ENCODE measurements at places on chromosomes 5 and 9.

GRCh38 chr9:22210262-22210661, 201.2 kb upstream of the CDKN2B start:
- DNase-seq: no peak

- DNase-seq: peak; percentile 15
Measured at GRCh38 chr9:120080849-120081248, 499.1 kb downstream of the CDK5RAP2 start.

GRCh38 chr5:128799945-128800344, 165.3 kb upstream of the SLC27A6 start:
- DNase-seq: no peak

DNA sequence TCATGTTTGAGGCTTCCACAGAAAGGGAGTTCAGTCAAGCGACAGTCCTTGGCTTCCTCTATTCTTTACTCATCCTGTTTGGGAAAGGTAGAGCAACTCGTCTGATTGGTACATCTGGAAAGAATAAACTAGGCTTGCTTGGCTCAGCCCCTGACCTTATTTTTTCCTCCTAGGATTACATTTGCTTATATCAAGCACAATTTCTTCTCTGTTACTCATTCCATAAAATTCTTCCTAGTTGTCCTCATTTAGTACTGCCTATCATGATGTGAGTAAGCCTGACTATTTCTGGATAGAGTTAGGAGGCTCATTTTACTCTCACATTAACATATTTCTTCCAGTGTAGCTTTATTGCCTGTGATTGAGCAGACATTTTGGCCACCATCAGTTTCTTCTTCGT, 10.9 kb upstream of the CARNMT1 start:
- no peak for DNase-seq

GRCh38 chr5:32290922-32291321, 21.8 kb downstream of the MTMR12 start:
- no peak for DNase-seq

DNA sequence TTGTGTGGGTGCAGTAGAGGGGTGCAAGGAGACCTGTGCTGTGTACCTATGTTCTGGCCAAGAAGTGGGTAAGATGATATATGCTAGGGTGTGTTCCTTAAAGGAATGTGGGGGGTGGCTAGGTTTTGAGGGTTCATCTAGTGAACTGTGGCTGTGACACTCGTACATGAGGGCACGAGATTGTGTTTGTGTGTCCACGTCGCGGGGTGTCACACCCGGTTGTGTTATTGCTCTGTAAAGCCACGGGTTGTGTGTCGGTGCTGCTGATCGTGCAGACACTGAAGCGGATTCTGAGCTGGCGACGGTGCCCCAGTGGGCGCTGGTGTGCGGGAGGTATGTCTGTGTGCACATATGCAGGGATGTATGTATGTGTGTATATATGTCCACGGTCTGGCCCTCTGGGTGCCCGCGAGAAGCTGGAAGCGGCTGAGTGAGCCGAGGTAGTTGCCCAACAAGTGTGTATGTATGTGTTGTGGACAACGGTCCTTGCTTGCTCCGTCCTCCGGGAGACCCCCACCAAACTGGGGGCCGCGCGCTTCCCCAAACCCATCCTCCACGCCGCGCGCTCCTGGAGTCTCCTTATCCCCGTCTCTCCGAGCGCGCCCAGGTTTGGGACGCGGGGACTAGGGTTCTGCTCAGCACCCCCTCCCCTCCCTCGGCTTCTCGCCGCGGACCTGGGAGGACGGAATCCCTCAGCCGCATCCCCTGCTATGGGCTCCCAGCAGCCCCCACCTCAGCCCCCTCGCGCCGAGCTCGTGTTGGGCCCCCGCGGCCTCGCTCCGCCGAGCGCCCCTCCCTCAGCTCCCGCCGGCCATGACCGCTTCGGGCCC, 639 bp downstream of the PCDH1 start:
- DNase-seq: peak; percentile 70

- DNase-seq: peak; percentile 84
Measured at GRCh38 chr5:138955013-138955660, 80.0 kb upstream of the LRRTM2 start.

DNA sequence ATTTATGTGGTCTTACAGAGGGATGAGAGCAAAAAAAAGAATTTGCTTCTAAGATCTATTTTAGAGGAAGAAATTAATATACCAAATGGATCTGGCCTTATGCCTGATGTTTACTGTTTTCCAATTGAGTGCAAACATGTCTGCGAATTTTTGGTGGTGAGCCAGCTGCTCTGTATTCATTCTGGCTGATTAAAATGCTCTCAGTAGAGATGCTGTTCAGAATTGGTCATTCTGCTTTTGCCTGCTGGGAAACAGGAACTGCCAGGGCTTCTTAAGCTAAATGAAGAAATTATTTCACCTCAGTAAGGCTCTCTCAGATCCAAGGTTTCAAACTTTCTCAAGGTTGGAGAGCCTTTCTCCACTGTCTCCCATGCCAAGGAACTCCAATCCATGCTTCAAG, 132.0 kb upstream of the SV2C start:
- peak; percentile 65 for DNase-seq

- no peak for DNase-seq
Measured at GRCh38 chr9:87686520-87687090, 39.3 kb upstream of the CTSL start.

DNA sequence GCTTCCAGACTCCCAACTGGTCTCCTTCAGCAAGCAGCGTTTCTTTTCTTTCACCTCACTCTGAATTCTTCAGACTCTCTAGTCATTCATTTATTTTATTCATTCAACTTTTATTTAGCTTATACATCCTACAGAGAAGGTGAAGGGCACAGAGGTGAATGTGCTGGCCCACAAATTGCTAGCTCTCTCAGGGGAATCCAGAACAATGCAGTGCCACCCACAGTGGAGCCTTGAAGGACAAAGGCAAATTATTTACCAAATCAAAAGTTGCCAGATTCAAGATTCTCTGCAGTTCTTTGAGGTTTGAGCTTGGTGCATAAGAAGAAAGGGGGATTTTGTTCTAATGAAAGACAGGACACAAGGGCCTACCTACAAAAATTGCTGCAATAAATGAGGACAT, 29.7 kb downstream of the GRIA1 start:
- no peak for DNase-seq

DNA sequence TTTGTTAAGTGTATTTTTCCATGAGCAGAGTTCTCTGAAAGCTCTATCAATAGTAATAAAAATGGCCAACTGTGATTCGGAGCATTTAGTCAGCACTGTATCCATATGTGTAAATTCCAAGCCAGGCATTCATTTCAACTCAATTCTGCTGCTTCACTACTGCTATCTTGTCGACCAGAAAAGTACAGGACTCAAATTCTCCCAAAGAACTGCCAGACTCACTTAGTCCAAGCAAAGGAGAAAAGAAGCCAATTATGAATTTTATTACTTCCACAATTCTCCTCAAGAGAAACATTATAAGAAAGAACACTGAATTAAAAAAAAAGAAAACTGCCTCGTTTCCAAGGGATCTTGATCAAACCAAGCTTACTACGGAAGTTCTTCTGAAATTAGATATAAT, 906.3 kb upstream of the DMAC1 start:
- DNase-seq: no peak

GRCh38 chr5:73135429-73136054, 15.2 kb downstream of the TMEM171 start:
- no peak for DNase-seq

- DNase-seq: peak; percentile 61
Measured at GRCh38 chr5:176609724-176610434, at the start of gene GPRIN1. Gene GPRIN1 (minus strand): TSS chr5:176610156. CDS start chr5:176599834, 10,322 bp downstream.

- DNase-seq: no peak
Measured at GRCh38 chr5:2030131-2030530, 147.4 kb upstream of the IRX4 start.

DNA sequence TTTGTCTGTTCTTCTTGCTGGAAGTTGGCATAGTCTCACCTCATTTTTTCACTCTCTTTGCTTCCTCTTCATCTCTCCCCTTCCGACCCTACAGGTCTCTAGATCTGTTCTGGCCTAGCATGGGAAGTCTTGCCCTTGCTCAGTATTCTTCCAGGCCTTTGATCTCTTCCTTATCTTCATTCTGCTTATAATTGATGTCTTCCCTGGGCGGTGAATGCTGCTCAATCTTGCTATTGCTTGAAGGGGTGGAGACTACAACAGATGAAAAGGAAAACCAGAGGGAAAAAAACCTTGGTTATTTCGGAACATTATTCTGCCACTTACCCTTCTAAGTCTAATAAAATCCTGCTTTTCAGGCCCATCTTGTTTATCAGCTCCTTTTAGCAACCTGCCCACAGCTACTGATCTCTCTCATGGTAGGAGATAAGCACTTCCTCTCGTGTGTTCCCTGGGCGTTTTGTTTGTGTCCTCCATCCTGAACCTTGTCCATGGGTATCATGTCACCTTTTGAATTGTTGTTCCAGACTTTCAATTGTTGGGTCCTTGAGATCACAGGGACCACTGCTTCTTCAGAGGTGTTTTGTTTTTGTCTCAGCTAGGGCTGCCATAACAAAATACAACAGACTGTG, 375.6 kb downstream of the ADGRV1 start:
- no peak for DNase-seq

GRCh38 chr9:30744871-30745270, 1639.6 kb upstream of the ACO1 start:
- no peak for DNase-seq

DNA sequence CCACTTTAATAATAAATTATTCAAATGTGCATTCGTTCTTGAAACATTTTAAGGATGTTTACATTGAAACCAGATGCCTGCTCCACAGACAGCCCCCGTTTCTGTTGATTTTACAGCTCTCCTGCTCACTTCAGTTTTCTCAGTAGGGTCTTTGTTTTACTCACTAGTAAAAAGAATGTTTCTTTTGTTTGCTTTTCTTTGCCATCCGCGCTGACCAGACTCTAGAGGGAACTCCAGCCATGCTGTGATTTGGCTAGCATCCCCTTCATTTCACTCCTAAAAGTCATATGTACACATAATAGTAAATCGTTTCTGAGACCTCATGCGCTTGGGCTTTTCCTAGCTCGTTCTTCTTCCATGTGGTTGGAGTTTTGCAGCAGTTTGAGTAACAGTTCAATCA, 28.7 kb upstream of the PALM2AKAP2 start:
- no peak for DNase-seq

DNA sequence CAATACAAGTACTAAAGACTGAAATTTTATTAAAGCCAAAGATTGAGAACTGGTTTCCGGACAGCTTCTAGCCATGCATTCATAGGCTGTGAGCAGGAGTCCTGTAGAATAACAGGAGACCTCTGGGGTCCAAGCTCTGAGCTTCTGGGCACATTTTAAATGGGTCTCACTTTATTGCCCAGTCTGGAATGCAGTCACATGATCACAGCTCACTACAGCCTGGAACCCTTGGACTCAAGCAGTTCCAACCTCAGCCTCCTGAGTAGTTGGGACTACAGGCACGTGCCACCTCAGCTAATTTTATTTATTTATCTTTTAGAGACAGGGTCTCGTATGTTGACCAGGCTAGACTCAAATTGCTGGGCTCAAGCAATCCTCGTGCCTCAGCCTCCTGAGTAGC, 15.4 kb downstream of the CDKN2AIPNL start:
- no peak for DNase-seq

DNA sequence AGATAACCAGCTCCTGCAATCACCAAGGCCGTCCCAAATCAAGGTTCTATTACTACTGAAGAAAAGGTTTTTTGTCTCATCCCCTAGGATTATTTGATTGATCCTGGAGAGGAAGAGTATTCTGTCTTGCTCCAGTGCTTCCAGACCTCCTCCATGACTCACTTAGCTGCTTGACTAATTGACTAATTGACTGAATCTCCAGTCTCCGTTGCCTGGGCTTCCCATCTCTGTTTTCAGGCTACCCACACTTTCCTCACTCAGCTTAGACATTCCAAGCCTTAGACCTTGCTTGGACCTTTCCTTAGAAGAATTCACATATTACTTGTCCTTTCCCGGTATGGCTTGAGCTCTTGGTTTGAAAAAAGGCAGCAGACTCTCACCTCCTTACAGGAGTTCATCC, 60.6 kb downstream of the FRMD3 start:
- no peak for DNase-seq

DNA sequence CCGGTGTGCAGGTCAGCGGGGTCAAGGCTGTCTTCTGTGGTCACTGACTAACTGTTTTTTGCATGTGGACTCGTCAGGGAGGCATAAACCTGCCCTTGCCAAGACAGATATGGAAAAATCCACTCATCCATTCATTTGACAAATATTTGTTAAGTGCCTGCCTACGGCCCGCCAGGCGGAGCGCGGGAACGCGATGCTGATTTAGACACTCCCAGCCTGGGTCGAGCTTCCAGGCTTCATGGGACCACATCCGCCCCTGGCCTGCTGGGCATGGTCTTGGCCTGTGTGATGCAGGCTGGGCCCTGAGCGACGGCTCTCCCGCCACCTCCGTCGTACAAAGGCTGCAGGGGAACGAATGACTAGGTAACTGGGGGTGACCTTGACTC, 18.1 kb downstream of the MYMK start:
- DNase-seq: no peak

DNA sequence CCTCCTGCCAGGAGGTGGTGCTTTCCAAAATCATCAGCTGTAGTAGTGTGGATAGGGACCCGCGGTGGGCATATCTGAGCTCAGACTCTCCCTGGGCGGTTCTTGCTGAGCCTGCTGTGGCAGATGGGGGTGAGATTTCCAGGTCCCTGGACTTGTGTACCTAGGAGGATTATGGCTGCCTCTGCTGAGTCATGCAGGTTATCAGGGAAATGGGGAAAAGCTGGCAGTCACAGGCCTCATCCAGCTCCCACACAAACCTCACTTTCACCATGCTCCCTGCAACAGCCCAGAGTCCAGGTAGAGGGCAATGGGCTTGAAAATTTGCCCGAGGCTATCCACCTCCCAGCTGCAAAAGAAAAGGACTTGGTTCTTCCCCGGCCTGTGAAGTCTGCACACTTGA, 23.4 kb upstream of the MAMDC2 start:
- DNase-seq: no peak

GRCh38 chr5:16431490-16431889, 34.1 kb downstream of the ZNF622 start:
- no peak for DNase-seq

All from spinal cord (tissue), 10 donors.